ENCODE measurements at places on chromosomes 5 and 9. TPM values are rescaled to one million over a fixed set of nuclear protein-coding genes. Genes with fewer than 3 reads are reported as not detected.
A peak's percentile ranks its signal among the peaks of the same experiment; 100 is the strongest.

DNA sequence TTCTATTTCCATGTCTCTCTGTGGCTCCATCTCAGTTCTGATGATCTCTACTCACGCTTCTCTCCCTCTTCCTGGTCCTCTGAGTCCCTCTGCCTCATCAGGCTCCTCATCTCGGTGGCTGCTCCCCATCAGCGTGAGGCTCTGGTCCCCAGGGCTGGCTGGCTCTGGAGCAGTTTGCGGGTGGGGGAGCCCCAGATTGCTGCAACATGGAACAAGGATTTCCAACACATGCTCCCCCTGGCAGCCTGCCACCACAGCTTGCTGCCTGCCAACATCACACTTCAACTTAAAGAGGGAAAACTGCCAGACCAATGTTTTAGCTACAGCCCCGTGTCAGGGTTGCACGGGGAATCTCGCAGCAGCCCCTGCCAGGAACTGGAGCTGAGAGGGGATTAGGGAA lies 77.2 kb upstream of the NEK6 start:
- DNase-seq: peak; percentile 71

The NMUR2 gene
- 0.67 TPM for polyA plus RNA-seq

The FOXD4L6 gene
- not detected for polyA plus RNA-seq

DNA sequence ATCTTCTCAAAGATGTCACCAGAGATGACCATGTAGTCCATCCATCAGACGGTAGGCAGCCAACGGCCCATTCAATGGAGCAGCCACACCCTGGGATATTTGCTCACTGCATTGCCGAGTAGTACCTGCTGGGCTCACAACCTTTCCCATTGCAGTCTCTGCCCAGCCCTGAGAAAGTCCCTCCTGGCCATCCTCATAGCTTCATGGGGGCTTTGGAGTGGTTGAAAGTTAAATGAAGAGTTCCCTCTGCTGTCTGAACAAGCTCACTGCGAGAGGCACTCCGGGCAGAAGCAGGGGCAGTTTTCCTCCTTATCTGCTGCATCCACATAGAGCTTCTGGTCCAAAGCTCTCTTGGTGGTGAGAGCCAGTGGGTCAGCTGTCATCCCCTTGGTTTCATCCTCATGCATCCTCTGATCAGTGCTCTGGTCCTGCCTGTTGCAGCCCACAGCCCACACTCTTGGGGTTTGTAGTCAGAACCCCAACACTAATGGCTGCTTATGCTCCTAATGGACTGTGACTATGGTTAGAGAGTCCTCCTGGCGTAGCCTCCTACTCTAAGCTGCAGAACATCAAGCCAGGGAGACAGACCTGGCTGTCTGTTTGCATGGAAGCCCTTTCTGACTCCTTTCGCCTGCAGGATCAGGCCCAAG lies 23.3 kb downstream of the TNFSF8 start:
- no peak for DNase-seq

DNA sequence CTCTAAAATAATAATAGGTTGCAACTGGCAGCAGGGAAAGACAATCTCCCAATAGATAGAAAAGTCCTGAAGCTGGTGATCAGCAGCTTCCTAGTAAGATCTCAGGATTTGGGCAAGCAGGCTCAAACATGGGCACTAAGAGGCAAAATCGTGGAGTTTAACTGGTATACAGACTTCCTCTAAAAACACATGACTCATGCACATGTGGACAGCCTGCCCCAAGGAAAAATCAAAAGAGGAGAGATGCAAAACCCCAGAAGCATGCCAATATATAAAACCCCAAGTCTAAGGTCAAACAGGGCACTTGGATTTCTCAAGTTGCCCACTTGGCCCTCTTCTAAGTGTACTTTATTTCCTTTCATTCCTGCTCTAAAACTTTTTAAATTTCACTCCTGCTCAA lies 62.8 kb downstream of the CDKN2A start:
- no peak for DNase-seq
